ENCODE measurements at places on chromosomes 5 and 9.

- no peak for DNase-seq
Observed at GRCh38 chr5:143229896-143230675, 173.4 kb downstream of the NR3C1 start.

DNA sequence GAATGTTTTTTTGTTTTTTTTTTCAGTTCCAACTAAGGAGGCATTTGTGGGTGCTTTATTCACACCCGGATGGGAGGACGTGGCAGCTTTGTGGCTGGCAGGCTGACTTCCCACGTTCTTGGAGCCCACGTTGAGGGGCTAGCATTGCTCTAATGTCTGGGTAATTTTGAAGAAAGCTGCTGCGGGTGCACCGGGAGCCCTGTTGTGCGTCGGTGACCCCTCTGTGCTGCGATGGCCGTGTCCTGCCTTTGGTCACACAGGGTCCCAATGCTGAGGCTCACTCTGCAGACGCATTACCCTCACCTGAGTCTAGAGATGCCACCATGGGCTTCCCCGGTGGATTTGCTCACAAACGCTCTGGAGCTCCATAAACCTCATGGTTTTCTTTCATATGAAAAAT lies 34.2 kb downstream of the NDUFS6 start:
- DNase-seq: no peak

DNA sequence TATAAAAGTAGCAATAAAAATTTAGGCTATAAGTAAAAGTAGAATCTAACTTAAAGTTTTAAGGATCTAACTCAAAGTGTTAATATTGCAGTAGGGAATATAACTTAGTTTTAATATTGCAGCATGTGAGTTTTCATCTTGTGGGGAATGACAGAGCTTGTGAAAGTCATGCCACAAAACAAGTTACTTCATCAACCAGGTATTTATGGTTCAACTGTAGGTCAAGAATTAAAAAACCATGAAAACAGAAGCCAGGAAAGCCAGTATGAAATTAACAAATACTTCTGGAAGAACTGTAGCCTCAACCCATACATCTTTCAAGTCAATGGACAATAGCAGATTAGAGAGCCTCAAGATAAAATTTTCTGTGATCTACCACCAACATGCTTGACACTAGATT lies 19.0 kb downstream of the HMGCS1 start:
- no peak for DNase-seq

GRCh38 chr5:135605221-135605620 lies 26.4 kb upstream of the CXCL14 start:
- DNase-seq: no peak

GRCh38 chr5:154316223-154316935 lies 125.8 kb downstream of the GALNT10 start:
- DNase-seq: no peak

GRCh38 chr9:116155698-116156039 lies 2.1 kb downstream of the PAPPA start:
- no peak for DNase-seq

GRCh38 chr9:95494022-95494415 lies 22.8 kb downstream of the PTCH1 start:
- DNase-seq: peak; percentile 55

- no peak for DNase-seq
Observed at GRCh38 chr9:109520475-109521132, 22.5 kb upstream of the PTPN3 start.

DNA sequence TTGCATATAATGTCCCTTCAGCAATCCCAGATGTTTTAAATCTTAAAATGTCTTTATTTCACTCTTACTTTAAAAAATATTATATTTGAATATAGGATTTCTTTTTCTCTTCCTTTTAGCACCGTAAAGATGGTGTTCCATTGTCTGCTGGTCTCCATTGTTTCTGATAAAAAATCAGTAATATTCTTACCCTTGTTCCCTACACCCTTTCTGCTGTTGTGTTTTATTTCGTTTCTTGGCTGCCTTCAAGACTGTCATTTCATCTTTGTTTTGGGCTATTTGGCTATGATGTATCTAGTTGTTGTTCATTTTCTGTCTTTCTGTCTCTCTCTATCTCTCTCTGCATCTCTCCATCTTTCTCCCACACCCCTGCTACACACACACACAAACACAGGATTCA lies 197.9 kb downstream of the IRX2 start:
- DNase-seq: no peak

- no peak for DNase-seq
Observed at GRCh38 chr9:83024506-83025125, 38.3 kb downstream of the RASEF start.

GRCh38 chr5:96626956-96627355 lies 35.2 kb upstream of the CAST start:
- no peak for DNase-seq

- no peak for DNase-seq
Observed at GRCh38 chr9:111386386-111386785, 56.4 kb upstream of the OR2K2 start.

DNA sequence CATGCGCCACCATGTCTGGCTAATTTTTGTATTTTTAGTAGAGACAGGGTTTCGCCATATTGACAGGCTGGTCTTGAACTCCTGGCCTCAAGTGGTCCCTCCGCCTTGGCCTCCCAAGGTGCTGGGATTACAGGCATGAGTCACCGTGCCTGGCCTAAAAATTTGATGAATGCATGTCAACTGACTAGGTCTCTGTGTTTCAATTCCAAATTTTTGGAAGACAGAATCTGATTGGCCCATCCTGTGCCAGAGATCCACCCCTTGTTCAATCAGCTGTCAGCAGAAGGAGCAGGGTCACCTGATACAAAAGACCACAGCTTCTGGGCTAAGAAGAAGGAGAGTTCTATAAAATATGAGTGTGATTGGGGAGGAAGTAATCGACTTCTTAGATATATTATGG lies 43.5 kb upstream of the COL15A1 start:
- DNase-seq: no peak

GRCh38 chr9:35423499-35423898 lies 66.4 kb upstream of the RUSC2 start:
- no peak for DNase-seq

Measured in D721Med (cell line).